Fibroblast of the aortic adventitia (primary cell): ENCODE measurements at places on chromosomes 1 and 21.

DNA sequence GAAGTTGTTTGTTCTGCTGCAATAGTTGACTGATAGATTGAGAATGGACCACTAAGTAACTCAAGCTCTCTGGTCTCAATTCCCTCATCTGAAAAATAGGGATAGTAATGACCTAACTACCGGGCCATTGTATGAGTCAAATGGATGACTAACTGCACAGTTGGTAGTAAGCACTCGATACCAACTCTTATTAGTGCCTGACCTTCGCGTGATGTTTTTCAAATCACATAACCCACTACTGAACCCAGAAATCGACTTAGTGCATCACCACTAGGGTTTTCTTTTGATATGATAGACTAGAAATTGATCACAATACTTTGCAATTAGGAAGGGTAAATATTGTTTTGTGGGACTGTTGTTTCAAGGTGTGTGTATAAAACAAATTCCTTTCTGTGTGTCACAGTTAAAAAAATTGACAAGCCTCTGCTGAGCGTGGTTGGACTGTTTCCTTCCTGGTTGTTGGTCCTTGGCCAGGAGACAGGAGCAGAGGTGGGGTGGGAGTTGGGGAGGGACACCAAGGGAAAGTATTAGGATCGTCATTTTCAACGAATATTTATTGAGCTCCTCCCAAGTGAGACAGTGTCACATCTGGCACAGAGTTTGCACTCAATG, 54.0 kb upstream of the LRP8 start:
- DNase-seq: peak; percentile 37

DNA sequence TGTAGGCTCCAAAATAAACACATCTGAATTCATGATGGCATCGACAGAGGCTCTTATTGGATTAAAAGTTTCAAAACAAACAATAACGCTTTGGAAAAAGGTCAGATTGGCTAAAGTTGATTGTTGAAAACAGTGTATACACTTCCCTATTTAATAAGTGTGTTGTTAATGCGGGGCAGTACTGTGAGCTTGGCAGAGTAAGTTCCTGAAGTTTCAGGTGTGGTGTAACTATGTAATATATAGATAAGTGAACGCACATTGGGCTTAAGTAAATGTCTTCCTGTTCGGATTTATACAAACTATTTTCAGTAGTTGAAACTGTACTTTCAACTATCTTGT, 810 bp downstream of the ZBTB37 start:
- no peak for DNase-seq

- no peak for DNase-seq
These were observed 575.1 kb upstream of the BEND5 start for GRCh38 chr1:49351768-49352167.

- no peak for DNase-seq
These were observed 141.7 kb downstream of the PBX1 start for GRCh38 chr1:164700683-164701082.

GRCh38 chr1:25120281-25120680, 112.0 kb downstream of the SYF2 start:
- DNase-seq: no peak

GRCh38 chr21:25584833-25585676, 22.2 kb downstream of the MRPL39 start:
- no peak for DNase-seq

DNA sequence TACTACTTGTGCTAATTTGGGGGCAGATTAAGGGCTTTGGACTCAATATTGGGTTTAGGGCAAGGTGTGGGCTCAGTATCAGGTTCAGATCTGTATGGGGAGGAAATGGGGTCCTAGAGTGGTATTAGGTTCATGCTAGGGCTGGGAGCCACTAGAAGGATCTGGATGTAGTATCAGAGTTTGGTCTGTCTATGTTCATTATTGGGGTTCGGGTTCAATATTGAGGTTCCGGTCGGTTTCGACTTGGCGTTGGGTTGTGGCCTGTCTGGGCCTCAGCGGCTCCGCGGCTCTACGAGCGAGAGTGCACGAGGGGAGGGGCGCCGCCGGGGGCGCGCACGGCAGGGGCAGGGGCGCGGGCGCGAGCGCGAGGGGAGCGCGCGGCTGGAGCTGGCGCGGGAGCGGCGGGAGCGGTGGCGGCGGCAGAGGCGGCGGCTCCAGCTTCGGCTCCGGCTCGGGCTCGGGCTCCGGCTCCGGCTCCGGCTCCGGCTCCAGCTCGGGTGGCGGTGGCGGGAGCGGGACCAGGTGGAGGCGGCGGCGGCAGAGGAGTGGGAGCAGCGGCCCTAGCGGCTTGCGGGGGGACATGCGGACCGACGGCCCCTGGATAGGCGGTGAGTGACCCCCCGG, at the start of gene PTPRF:
Gene PTPRF, plus strand, starts transcription at position 401 of the 624 bp plus-strand sequence. CDS start 14,193 bp downstream, outside the sequence.
- peak; percentile 42 for DNase-seq

DNA sequence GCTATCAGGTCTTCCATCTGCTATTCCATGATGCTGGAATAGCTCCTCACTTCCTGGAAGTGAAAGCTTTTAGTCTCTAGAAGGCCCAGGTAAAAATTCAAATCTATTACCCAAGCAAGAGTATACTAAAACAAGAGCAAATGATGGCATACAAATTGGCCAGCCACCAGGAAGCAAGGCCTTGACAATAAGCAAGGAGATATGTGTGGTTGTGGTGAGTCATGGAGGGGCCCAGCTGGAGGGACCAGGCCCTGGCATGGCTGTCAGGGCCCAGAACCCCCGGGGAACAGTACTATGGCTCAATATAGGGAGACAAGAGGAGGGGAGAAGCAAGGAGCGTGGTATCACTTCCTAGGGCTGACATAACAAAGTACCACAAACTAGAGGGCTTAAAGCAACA, 358.7 kb downstream of the RRAGC start:
- no peak for DNase-seq

DNA sequence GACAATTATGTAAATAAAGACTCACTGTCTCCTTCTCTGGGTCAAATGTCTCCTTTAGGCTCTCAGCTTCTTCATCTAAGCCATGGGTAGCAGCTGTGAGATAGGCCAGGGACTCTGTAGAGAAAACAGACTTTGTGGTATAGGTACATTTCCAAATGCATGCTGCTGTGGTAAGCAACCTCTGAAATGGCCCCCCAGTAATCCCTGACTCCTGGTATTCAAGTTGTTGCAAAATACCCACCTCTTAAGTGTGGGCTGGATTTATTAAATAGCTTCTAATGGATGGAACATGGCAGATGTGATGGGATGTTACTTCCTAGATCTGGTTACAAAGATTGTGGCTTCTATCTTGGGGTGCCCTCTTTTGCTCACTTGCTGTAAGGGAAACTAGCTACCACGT, 11.1 kb upstream of the PEX19 start:
- no peak for DNase-seq

DNA sequence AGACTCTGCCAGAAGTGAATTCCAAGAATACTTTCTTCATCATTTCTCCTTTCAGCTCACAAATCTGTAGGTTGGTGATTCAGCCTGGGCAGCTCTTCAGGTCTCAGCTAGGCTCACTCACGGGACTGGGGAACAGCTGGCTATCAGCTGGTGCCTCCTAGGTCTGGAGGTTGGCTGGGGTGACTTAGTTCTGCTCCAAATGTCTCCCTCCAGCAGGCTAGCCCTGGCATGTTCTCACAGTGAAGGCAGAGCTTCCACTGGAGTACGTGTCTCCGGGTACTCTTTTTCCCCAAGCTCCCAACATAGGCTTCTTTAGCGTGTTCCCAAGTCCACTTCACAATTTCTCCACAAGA, 12.5 kb upstream of the VAMP4 start:
- DNase-seq: peak; percentile 61

DNA sequence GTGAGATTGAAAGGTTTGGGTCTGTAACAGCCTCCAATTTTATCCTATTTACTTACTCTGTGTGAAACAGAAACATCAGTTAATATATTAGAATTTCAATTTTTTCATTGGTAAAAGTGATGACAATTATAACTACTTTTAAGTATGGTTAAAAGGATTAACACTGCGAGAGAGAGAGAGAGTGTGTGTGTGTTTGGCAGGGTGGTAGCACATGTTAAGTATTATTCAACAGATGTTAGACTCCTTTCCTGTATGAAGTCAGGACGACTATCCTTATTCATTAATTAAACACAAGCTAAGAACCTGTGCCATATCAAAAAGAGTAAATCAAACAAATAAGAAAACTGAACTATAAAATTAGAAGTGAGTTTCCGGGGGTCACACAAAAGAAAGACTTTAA, 662.5 kb downstream of the PLPP3 start:
- no peak for DNase-seq

DNA sequence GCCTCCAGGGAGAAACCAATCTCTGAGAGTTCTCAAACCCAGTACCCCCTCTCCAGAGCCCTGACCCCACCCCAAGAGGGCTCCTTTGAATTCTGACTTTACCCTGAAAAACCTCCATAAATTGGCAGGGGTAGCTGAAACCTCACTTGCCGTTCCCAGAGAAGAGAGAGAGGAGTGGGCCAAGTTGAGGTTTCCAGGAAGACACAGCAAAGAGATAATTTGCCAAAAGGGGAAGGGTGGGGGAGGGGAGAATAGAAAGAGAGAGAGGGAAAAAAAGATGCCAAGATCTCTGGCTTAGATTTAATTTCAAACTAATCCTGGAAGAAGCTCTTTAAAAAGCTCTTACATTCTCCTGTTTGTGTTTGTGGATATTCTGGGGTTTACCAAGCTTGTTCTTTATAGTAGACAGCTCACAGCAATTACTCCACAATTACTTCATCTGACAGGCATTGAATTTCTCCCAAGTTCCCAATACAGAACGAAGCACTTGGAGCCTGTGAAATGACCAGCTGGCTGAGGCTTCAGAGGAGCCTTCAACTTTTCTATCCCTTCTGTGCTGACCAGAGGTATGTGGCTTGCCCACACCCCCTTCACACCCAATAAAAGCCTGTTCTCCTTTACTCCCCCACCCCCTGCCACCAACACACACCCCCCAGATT, 1.1 kb upstream of the GRHL3 start:
- peak; percentile 46 for DNase-seq

GRCh38 chr1:56416495-56416894, 162.9 kb downstream of the PLPP3 start:
- DNase-seq: no peak

GRCh38 chr1:924656-925560, 1.2 kb downstream of the SAMD11 start:
- peak; percentile 33 for DNase-seq

DNA sequence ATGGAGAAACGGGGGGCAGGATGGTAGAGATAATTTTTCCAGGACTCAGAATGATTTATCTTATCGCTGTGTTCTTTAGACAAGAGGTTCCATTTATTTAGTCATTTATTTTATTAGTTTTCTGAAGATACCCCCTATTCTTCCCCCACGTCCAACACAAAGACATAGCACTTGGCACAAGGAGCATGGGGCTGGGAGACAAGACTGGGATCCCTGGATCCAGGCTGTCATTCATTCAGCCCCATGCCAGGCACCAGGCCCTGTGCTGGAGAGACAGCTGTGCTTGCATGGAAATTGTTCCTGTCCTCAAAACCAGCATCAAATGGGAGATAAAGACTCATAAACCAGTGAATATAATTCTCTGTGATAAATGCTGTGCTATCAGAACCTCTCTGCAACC, 27.1 kb upstream of the PLXNA2 start:
- no peak for DNase-seq

DNA sequence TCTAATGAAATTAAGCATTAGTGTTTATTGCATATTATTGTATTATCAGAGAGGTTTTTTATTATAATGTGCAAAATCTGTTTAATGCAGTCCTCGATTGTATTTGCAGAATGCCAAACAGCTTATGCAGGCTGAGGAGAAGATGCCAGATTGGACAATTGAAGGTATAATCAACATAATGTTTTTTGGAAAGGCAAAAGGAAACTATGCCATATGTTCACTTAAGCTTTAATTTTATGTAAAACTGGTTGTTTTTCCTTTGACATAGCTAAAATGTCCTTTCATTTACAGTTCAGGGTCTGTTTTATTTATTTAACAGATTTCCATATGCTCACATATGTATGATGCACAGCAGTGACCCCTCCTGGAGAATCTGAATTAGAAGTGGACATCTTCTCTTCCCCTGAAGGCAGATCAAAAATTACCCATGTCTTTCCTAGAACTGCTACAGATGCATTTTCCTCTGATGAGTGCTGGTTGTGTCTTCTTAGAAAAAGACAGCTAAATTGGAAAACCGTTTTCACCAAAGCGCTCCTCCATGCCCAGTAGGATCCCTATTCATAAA, 143.5 kb upstream of the USH2A start:
- peak; percentile 32 for DNase-seq

DNA sequence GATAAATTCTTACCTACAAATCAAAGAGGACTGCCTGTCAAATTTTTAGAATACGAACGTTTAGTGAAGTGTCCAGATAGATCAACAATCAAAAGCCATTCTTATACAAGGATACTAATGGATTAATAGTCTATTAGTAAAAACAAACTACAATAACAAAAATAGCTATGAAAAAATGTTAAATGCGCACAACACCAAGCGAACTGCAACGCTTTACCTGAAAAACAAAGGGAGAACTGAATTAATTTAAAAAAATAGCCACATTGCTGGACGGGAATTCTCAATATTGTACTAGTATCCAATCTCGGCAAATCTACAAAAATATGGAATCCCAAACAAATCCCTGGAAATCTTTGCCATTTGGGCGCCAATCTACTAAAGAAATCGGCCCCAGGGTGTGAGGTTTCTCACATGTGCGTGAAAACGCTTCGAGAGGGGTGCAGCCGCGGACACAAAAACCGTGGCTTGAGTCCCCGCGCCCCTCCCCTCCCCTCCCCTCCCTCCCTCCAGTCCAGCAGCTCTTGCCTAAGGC, 55.6 kb downstream of the TRAF5 start:
- DNase-seq: no peak

DNA sequence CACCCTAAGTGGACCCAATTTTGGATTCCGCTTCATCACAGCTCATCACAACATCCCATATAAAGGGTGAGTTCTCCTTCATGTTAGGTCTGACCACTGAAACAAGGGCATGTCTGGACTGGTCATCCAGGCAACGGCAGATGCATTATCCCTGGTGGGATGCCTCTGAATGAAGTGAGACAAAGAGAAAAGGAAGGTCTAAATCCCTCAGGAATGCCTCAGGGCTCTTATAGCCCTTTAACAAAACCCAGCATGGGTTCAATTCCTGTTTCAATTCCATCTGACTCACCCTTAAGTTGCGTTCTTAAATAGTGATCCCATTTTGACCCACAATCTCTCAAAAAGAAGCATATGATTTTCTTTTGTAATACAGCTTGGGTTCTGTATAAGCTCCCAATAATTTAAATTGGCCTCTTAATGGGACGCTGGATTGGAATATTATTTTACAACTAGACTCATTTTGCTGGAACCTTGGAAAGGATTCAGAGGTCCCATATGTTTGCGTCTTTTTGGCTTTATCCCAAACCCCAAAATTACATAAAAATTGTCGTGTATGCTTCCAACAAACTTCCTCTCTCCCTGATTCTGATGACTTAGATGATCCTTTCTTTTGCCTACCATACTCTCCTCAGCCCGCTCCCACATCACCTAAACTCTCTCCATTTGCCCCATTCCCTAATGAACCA, 287.4 kb upstream of the ZP4 start:
- no peak for DNase-seq

DNA sequence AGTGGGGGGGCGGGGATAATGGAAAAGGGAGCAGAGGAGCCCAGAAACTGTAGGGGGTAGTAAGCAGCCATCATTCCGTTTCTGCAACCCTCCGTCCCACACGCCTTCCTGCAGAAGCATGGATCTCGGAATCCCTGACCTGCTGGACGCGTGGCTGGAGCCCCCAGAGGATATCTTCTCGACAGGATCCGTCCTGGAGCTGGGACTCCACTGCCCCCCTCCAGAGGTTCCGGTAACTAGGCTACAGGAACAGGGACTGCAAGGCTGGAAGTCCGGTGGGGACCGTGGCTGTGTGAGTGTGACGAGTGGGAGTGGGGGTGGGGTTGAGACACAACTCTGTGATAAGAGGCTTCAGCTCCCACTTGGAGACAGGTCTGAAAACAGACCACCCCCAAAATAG, 706 bp downstream of the CREB3L4 start:
- DNase-seq: no peak

- DNase-seq: no peak
These were observed 1.9 kb downstream of the ELAVL4 start for GRCh38 chr1:50110656-50111055.
